ENCODE measurements at places on chromosomes 11 and 22.

DNA sequence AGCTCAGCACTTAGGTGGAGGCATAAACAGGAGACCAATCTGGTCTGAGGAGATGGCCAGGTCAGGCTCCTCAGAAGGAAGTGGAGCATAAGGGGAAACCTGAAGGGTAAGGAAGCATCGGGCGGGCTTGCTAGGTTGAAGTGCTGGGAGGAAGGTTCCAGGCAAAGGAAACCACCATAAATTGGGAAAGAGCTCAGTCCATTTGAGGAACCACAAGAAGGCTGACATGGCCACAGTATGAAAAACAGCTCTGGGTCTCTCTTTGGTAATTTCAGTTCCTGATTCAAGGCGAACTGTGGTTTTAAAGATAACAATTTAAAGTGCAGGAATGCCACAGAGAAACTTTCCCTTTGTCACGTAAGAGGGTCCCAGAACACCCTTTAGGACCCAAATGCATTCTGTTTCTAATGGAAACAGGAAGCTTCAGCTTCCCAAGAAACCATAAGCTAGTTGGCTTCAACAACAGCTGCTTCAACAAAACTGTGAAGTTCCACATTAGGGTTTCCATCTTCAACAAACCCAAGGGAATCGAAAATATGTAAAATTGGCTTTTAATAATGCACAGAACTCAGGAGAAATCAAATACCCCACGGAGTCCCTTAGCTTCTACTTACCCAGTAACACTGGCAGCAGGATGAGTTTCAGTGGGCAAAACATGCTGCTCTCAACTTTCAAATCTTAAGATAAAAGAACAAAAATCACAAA lies 10.4 kb downstream of the JAML start:
- DNase-seq = no peak

GRCh38 chr11:72735495-72736027 lies 16.6 kb downstream of the ARAP1 start:
- DNase-seq = no peak

- no peak for DNase-seq
These were observed 174.6 kb upstream of the ARHGAP42 start for GRCh38 chr11:100512475-100512874.

GRCh38 chr22:44063462-44064371 lies 39.6 kb downstream of the PARVB start:
- DNase-seq = no peak

GRCh38 chr11:89347071-89347470 lies 144.1 kb downstream of the NOX4 start:
- no peak for DNase-seq

DNA sequence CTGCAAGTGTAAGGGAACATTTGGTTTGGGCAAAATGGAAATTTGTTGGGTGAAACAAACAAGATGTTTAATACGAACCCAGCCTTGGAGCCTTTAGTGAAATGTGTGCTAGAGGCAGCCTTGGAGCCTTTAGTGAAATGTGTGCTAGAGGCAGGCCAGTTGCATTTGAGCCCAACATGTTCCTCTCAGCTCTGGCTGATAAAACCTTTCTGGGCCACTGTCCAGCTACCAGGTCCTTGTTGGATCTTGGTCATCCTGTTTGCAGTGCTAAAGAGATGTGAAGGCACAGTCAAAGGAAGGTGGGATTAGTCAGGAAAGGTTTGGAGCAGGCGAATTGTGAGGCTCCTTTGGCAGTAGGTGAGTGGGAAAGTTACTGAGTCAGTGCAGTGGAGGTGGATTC lies 48.9 kb downstream of the CEP164 start:
- no peak for DNase-seq

GRCh38 chr11:118051611-118052461 lies 25.0 kb upstream of the TMPRSS4 start:
- DNase-seq = no peak

DNA sequence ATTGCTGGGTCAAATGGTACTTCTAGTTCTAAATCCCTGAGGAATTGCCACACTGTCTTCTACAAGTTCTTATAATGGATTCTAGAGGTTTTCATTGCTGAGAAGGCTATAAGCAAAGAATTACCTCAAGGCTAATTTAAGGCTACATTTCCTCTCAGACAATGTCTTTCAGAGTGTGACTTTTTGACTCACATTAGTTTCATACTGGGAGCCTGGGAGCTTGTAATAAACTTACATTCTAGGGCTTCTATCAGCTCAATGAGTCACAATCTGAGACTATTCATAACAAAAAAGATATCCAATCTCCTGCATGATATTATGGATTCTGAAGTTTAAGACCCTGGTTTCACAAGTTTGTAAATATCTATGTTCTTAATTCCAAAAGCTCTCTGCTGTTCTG lies 408.7 kb downstream of the LRRC4C start:
- no peak for DNase-seq
